ENCODE measurements at places on chromosomes 3 and 15. TPM values are rescaled to one million over a fixed set of nuclear protein-coding genes. Genes with fewer than 3 reads are reported as not detected.

Gene IQCF5
- not detected for total RNA-seq

Gene GXYLT2
- 51.0 TPM for total RNA-seq

Gene FAM81A
- 1.4 TPM for total RNA-seq

Gene LRRC31
- total RNA-seq = not detected

Gene FMN1
- 3.4 TPM for total RNA-seq

Gene OXTR
- 0.76 TPM for total RNA-seq

Gene DZIP1L
- total RNA-seq = 32.0 TPM

Gene CRYGS
- total RNA-seq = 1.6 TPM

Gene SLC28A1
- not detected for total RNA-seq

Gene TRAT1
- not detected for total RNA-seq

Gene PYGO1
- 20.5 TPM for total RNA-seq

Gene ACP3
- total RNA-seq = not detected

Gene NEK10
- total RNA-seq = 50.3 TPM

Gene BUB1B
- 16.3 TPM for total RNA-seq

Gene HTR3E
- not detected for total RNA-seq

Gene PRTG
- 3.4 TPM for total RNA-seq

Gene PFN2
- 218 TPM for total RNA-seq

Gene JMJD7
- total RNA-seq = 2.7 TPM

Gene RHO
- not detected for total RNA-seq

Gene LRTM1
- total RNA-seq = not detected

Gene TRH
- total RNA-seq = 0.13 TPM

Gene CACNA2D2
- not detected for total RNA-seq

Gene TRIM42
- total RNA-seq = not detected

Gene GPR15
- total RNA-seq = not detected

Gene CPEB1
- total RNA-seq = 36.4 TPM

Gene FRG2C
- total RNA-seq = not detected

Gene GOLGA6B
- not detected for total RNA-seq

Gene FEZF2
- not detected for total RNA-seq

Gene SLC28A2
- not detected for total RNA-seq

Gene TMEM45A
- total RNA-seq = 99.8 TPM

Gene MCTP2
- total RNA-seq = 27.0 TPM

Gene TBC1D2B
- total RNA-seq = 51.0 TPM

Gene CIB2
- 4.1 TPM for total RNA-seq

Gene NR1I2
- total RNA-seq = 0.13 TPM

Gene ZPLD1
- total RNA-seq = 0.26 TPM

Gene MESP2
- 0.78 TPM for total RNA-seq

Gene RPP25
- 4.0 TPM for total RNA-seq

Gene ASB14
- 0.11 TPM for total RNA-seq

Gene CAMKV
- total RNA-seq = not detected

Gene CILP
- 4.6 TPM for total RNA-seq

Gene LRRC3B
- total RNA-seq = not detected

Gene DUOXA2
- total RNA-seq = not detected

Gene ISL2
- total RNA-seq = not detected

Gene AADACL2
- not detected for total RNA-seq

Gene TPRG1
- 3.7 TPM for total RNA-seq
